ENCODE measurements at places on chromosomes 3 and 15. TPM values are rescaled to one million over a fixed set of nuclear protein-coding genes. Genes with fewer than 3 reads are reported as not detected.
A peak's percentile ranks its signal among the peaks of the same experiment; 100 is the strongest.

The WDR49 gene
- 0.32 TPM for total RNA-seq

The BMF gene
- 36.2 TPM for total RNA-seq

The RNF7 gene
- total RNA-seq, result 88.2 TPM

The EXD1 gene
- total RNA-seq, result 0.12 TPM

The CEMIP gene
- 1.6 TPM for total RNA-seq

The SEMA7A gene
- 3.2 TPM for total RNA-seq

The FOXB1 gene
- not detected for total RNA-seq

The MAP2K5 gene
- total RNA-seq, result 17.8 TPM

The UTS2B gene
- 2.6 TPM for total RNA-seq

The CCR9 gene
- total RNA-seq, result 0.23 TPM

The SERPINI2 gene
- total RNA-seq, result 0.23 TPM

DNA sequence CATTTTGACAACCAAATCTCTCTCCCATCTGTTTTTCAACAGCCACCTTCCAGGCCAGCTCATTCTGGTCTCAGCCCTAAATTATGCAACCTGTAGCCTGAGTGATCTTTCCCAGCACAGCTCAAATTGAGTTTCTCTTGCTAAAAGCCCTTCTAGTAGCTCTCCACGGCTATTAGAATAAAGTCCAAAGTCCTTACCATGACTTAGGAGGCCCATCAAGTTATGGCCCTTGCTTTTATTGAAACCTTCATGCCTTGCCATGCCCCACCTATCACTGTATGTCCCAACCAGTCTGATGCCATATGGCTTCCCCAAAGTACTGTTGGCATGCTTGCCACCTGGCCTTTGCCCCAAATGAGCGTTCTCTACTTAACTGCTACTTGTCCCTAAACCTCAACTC, 303.5 kb upstream of the GADL1 start:
- no peak for DNase-seq

GRCh38 chr3:93969997-93970396, 3.7 kb downstream of the PROS1 start:
- DNase-seq, result no peak

- DNase-seq, result no peak
Measured at GRCh38 chr3:29153811-29154210, 127.1 kb upstream of the RBMS3 start.

DNA sequence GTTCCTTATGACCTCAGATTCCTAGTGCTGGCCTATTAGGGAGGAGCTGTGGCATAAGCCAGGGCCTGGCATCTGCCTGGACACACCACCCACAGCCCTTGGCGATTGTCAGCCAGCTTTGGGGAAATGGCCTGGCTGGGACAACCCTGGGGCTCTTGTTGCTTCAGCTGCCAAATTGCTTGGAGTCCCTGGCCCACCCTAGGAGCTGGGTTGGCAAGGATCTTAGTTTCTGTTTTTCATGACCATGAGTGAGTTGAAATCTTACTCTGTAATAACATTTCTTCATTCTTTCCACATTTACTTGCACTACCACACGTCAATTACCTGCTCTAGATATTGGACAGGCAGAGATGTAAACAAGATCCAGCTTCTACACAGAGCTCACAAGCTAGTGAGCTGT, 1.9 kb upstream of the MYZAP start:
- DNase-seq, result no peak

DNA sequence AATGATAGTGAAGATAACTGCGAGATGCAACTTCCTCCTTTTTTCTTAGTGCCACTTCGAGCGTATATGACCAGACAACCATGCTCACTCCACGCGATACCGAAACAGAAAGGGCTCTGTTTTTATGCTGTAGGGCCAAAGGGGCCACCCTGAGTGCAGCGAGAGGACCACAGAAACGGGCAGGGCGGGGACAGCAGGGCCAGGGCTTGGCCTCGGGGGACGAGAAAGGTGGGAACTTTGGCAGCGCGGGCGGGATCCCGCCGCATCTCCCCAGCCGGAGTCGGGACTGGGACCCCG, 483 bp downstream of the VPS13C start:
- DNase-seq, result peak; percentile 38

DNA sequence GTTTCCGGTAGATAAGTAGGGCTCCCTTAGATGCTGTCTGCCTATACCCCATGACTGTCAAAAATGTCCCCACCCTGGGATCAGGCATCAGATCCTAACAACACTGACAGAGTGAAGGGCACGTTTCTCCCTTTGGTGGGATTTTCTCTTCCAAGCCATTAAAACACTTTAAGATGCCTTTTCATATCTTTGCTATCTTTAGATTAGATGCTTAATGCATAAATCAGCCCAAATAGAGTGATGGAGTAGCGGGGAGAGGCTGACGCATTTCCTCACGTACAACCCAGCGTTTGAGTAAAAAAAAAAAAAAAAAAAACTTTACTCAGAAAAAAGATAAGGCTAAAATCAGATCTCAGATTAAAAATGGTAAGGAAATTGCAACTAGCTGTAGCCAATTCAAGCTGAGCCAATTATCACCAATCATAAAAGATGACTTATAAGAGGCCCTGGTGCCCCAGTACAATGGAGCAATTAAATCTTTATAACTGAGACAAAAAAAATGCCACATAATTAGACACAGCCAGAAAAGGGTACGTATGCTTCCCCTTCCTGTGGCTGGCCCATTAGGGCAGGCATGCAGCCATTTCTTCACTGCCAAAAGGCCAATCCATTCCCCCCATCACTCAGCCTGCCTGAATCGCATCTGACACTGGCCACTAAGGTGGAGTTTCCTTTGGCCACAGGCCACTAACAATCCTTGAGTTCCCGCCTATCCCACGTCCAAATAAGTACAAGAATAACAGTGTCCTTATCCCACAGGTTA, 45.0 kb downstream of the RFTN1 start:
- no peak for DNase-seq

Data from mucosa of gallbladder (tissue), 1 donor.